NCI-H187 (cell line): ENCODE measurements at places on chromosomes 2 and 18.

GRCh38 chr2:236265675-236266074 lies 1.5 kb upstream of the ASB18 start:
- no peak for DNase-seq

DNA sequence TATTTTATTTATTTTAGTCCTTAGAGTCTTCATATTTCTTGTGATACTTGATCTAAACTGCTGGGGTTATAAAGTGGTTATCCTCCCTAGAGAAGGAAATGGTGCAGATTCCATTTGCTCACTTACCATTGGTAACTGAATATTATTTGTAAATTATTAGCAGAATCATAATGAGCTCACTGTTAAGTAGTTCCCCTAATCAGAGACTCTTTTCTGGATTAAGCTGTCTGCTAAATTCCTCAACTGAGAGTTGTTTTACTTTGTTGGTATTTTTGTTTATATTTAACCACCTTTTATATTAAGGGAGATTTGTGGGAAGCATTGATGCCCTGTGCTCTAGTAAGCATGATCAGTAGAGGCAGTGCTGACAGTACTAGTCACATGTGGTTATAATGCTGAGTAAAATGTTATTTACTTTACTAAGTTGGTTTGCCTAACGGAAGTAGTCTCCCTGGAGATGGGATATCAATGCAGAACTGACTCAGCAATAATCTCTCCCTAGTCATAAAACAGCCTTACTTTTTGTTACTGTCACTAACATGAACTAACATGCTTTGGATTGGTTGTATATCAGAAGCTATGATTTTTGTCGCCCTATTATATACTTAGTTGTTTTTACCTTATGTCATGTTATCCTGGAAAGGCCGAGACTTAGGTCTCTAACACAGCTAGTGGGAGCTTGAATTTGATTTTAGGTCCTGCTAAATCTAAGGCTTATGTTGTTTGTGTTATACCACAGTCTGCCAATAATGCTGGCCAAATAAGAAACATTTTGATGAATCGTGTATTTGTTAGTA lies 166.7 kb downstream of the MCFD2 start:
- DNase-seq, result no peak

- no peak for DNase-seq
These were observed 16.2 kb downstream of the ATIC start for GRCh38 chr2:215328066-215328465.

DNA sequence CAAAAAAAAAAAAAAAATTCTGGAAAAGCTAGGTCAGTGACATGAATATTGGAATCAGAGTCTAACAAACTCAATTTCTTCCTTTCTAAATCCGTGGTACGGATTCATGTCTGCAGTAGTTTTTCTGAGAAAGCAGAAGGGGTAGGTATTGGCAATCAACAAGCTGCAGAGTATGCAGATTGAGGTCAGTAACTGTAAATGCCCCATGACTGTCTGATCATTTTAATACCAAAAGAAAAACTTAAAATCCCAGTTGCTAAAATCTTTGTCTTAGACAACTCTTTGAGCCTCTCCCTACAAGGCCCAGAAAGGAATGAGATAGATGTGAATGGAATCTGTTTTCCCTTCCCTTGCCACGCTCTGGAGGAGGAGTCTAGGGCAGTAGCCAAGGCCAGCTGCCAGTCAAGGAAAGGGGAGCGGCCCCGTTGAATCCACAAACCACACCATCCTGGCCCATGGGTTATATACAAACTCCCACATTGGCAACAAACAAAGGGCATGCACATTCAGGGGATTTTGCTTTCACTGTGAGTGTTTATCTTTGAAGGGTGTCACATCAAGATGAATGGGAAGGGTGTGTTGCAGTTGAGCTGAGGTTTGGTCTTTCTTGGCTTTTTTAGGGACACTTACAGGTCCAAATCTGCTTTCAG lies 6.1 kb upstream of the CASP8 start:
- DNase-seq, result no peak

DNA sequence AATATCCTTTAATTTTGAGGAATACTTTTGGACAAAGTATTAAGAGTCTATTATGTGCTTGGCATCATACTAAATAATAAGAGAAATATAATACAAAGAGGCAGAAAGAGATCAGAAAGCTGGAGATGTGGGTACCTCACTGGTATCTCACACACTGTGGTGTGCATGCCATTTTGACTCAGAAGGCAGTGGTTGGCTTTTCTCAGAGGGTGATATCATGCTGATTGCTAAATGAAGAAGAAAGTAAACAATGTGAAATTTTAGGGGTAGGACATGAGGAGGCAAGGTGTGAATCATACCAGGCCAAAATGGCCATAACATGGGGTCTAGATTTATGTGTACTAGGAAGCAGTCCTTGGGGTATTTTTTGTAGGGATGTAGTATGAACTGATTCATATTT lies 16.6 kb upstream of the SPOPL start:
- no peak for DNase-seq

DNA sequence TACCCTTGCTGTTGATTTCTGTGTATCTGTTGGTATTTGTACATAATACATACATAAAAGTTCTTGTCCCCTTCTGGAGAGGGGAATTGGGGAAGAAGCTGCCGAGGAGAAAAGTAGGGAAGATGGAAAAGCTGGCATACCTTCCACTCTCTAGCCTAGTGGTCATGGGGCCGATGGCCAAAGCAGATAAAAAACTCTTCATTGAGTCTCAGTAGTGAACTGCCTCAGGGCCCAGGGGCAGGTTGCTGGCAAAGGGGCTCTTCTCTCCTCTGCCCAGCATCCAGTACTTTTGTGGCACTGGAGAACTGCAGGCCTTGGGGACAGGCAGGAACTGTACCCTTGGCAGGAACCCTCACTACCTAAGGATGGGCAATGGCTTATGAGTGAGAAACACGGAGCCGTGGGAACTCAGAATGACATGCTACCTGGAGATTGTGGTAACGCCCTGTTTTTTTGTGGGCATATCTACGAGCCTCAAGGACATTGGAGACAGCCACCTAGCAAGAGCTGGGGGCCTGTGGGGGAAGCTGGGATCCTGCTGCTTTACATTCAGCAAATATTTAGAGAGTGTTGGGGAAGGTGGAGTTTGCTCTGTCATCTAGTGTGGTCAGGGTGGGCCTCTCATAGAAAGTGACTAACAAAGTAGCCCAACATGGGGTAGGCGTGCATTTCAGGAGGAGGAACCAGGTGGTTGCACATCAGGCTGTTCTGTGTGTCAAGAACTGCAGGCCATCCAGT lies 22.6 kb upstream of the ITGB6 start:
- no peak for DNase-seq

DNA sequence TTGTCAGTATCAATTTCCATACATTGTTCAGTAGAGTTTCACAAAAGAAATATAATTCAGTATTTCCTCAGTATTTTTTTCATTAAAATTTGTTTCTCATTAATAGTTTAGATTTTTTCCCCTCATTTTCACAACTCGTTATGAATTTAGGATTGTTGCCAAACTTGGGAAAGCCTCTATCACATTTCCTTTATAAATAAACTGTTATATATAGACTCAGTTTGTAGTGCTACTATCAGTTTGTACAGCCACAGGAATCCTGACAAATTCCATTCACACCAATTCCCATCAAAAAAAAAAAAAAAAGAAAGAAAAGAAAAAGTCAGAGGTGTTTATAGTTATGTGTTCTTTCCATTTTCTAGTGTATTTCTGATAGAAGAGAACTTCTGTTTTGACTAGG lies 123.3 kb upstream of the DCC start:
- no peak for DNase-seq

DNA sequence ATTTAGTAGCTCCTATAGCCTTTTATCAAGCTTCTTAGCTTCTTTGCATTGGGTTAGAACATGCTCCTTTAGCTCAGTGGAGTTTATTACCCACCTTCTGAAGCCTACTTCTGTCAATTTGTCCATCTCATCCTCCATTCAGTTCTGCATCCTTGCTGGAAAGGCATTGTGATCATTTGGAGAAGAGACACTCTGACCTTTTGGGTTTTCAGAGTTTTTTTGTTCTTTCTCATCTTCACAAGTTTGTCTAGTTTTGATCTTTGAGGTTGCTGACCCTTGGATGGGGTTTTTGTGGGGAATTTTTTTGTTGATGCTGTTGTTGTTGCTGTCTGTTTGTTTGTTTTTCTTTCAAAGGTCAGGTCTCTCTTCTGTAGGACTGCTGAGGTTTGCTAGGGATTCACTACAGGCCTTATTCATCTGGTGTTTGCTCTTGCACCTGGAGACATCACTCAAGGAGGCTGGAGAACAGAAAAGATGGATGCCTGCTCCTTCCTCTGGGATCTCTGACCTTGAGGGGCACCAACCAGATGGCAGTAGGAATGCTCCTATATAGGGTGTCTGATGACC lies 13.9 kb upstream of the TANK start:
- DNase-seq, result no peak

DNA sequence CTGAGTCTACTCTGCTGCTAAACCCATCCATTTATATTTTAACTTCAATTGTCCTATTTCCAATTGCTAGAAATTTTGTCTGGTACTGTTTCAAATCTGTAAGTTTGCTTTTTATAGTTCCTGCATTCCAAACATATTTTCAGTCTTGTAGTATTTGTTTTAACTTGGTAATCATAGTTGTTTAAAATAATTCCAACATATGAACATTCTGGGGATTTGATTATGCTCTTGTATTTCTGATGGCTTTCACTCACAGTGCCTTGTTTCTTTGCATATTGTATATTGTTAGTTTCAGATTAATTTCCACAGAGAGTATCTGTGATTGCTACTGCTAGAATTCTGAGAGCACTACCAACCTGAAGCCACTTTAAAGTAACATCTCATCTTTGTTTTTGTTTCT lies 202.4 kb downstream of the ETAA1 start:
- DNase-seq, result no peak

DNA sequence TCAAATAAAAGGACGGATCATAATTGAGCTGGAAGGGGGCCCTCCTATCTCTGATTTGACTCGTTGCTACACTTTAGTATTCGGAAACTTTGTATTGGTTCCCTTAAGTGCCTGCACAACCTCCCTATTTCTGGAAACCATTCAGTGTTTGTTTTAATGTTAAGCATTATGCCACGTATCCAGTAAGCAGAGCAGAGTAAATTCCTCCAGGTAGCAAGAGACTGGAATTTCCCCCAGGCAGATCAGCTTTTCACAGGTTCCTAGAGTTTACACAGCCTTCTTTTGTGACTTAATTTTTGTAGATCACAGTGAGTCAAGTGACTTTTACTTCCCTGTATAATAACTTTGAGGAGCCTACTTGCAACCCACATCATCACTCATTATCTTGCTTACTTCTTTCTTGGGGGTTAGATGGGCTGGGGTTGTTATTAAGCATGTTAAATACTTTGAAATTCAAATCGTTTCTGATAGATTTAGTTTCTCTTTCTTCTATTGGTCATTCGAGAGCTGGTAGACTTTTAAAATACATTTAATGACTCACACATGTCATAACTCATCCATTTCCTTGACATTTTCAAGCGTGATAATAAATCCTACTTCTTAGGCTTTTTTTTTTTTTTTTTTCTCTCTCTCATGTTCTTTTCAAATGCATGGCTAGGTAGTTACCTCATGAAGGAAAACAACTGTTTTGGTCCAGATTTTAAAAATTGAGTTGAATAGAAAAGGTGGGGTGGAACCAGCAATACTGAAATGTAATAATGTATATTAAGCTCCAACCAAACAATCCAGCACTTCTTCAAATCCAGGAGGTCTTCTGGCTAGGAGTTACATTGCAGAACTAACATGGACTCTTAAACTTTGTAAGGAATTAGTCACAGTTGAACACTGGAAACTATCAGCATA lies 219.3 kb downstream of the NEDD4L start:
- no peak for DNase-seq

DNA sequence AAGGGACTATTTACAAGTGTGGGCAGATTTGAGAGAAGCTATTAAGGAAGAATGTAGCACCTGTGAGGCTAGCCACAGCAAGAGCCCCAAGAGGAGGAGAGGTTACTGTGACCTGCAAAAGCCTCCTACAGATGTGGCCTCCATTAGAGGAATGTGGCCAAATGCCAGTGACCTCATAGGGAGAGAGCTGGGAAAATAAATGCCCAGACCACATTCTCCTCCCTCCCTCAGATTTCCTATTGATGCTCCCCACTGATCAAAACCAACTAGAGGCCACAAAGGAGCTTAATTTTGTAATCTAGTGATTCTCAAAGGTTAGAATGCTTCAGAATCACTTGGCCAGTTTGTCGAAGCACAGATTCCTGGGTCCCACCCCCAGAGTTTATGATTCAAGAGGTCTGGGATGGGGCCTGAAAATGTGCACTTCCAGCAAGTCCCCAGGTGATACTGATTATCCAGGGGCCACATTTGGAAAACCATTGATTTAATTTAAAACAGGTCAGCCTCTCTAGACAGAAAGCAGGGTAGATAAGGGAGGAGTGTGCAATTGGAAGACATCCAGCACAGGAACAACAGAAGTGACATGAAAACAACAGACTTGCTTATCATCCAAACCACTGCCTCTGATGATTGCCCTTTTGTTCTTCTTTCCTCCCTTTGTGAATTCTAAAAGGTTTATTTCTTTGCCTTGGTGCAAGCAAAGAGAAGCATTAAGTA lies 61.2 kb upstream of the RBBP8 start:
- no peak for DNase-seq

GRCh38 chr2:58027029-58027428 lies 19.6 kb upstream of the VRK2 start:
- no peak for DNase-seq
